ENCODE measurements at places on chromosomes 13 and 19.

- no peak for DNase-seq
Observed at GRCh38 chr13:74569251-74569650, 435.0 kb upstream of the KLF12 start.

- DNase-seq: no peak
Observed at GRCh38 chr13:44373247-44373600, 400 bp upstream of the SERP2 start.

- no peak for DNase-seq
Observed at GRCh38 chr19:18062028-18062427, 24.7 kb downstream of the IL12RB1 start.

- DNase-seq: no peak
Observed at GRCh38 chr13:35266412-35266811, 210.1 kb downstream of the MAB21L1 start.

DNA sequence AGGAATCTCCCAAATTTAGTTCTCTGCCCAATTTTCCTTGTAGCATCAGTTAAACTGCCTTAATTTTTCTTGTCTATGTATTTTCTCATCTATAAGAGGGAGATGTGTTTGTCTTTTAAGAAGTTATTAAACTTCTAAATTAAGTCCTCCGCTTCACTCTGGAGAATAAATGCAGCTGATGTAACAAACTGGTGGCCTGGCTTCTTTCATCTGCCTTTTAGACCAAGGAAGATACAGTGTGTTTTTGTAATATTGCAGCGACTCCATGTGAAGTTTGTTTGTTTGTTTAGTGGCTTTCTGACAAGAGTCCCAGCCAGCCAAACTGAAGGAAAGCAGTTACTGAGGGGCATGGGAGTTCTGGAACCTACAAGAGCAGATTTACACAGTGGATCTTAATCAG lies 56.4 kb downstream of the KLF12 start:
- no peak for DNase-seq

- no peak for DNase-seq
Observed at GRCh38 chr13:37657134-37657533, 58.6 kb upstream of the POSTN start.

- no peak for DNase-seq
Observed at GRCh38 chr13:78133511-78133910, 214.9 kb upstream of the EDNRB start.

GRCh38 chr19:6958791-6959190 lies 62.4 kb downstream of the MBD3L2B start:
- no peak for DNase-seq

DNA sequence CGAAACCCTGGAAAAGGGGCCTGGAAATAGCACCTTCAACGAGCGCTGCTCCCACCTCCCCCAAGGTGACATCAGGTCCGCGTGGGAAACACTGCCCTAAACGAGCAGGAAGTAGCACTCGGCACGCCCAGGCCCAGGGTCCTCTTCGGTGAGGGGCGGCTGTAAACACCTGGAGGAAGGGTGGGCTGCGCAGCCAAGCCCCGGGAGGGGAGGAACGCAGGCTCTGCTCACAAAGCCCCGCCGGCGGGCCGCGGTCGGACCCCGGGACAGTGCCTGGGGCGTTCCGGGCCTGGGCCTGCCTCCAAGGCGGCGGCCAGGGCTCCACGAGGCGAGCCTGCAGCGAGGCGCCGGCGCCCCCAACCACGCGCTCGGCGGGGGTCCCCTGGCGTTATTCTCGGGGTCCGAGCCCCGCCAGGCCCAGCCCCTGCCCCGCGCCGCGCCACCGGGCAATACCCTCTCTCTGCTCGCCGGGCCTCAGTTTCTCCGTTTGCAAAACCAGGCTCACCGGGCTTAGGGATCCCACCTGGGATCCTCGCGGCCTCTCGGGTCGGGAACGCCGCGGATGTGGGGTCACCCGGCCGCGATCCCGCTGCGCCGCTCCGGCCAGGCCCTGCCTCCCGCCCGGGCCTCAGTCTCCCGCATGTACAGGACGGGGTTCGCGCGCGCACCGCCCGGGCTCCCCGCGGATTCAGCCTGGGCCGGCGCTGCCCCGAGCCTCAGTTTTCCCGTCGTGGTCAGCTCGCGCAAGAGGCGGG lies 630 bp downstream of the RNF126 start:
- DNase-seq: no peak

GRCh38 chr13:99386495-99386894 lies 79.3 kb upstream of the GPR183 start:
- no peak for DNase-seq

- no peak for DNase-seq
Observed at GRCh38 chr19:41861846-41862245, 1.8 kb downstream of the RPS19 start.

GRCh38 chr19:18590273-18591272 lies 2.0 kb downstream of the REX1BD start:
- DNase-seq: no peak

GRCh38 chr19:49626226-49626625 lies 13.7 kb downstream of the RRAS start:
- DNase-seq: no peak

DNA sequence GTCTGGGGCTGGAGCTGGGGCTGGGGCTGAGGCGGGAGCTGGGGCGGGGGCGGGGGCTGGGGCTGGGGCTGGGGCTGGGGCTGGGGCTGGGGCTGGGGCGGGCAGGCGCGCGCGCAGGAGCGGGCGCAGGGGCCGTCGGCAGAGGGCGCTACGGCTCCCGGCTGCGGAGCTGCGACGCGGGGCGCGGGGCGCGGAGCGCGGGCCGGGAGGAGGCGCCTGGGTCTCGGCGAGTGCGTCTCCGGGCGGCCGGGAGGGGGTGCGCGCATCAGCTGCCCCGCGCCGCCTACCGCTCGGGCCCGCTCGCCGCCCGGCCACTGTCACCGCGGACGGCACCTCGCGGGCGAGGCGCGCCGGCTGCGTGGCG lies 422 bp upstream of the MTUS2 start:
- DNase-seq: no peak

- DNase-seq: no peak
Observed at GRCh38 chr13:102771298-102772041, 2.1 kb downstream of the TEX30 start.

DNA sequence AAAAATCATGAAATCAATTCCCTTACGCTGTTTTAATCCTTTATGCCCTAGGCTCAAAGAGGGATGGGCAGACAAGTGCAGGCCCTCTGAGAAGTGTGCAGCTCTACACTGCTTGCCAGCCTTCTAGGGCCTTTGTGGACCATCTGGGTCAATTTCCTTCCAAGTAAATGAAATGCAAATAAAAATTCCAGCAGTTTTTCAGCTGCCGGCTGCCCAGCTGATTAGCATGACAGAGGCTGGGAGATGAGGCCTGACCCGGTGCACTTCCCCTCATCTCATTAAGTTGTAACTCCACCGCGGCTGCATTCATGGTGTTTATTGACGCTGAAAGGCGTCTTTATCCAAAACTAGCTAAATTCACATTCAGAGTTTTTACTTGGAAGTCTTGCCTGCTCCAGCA lies 47.5 kb upstream of the GSX1 start:
- no peak for DNase-seq

DNA sequence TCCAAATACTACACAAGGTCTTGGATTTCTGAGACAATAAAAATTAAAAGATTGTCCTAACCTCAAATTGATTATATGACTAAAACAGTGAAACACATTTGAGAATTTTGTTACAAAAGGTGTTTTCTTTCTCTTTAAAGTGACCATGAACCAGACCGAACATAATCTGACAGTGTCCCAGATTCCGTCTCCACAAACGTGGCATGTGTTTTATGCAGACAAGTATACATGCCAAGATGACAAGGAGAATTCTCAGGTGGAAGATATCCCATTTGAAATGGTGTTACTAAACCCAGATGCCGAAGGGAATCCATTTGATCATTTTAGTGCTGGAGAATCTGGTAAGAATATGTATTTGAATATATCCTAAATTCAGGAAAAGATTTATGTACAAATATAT lies 10.4 kb downstream of the GPR180 start:
- DNase-seq: no peak

DNA sequence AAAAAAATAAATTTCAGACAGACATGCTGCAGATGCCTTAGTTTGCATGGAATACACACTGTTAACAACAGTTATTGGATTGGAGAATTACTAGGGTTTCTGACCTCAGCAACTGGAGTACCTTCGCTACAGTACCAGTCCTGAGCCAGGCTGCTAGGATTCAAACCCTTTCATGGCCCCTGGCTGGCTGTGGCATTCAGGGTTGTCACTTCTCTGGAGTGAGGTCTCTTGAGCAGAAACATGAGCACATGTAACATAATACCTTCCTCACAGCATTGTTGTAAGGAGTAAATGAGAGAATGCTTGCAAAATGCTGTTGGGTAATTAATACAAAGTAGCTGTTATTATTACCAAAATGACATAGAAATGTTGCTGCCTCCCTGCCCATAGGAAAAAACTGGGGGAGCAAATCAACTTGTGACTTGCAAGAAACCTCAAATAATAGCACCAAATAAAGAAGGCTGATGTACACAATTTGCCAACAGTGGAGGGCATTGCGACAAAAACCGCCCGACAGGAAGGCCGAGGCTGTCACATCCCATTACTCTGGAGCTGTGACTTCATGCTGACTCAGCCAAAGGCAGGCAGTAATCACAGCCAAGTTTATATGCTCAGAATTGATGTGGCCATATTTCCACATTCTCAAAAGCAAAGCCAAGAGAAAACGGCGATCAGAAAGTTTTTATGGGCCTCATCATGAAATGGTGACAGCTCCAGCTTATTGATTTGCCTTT lies 100.4 kb downstream of the RFC3 start:
- no peak for DNase-seq

GRCh38 chr19:41998246-41999020 lies 4.4 kb upstream of the ATP1A3 start:
- no peak for DNase-seq

DNA sequence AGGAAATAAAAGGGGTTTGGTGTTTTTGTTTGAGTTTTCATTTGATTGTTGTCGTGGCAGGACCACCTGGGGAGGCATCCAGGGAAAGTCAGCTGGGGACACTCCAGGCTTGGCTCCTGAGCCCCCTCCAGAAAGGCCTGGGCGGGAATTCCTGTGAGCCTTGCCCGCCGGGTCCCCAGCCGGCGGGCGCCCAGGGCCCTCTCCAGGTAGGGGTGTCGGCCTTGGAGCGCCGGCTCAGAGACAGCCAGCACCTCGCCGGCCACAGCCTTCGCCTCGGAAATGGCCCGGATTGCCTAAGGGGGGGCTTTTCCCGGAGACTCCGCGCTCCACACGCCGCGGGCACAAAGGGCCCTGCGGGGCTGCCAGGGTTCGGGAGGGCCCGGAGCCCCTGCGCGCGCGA lies 125.0 kb downstream of the TNFRSF19 start:
- no peak for DNase-seq

DNA sequence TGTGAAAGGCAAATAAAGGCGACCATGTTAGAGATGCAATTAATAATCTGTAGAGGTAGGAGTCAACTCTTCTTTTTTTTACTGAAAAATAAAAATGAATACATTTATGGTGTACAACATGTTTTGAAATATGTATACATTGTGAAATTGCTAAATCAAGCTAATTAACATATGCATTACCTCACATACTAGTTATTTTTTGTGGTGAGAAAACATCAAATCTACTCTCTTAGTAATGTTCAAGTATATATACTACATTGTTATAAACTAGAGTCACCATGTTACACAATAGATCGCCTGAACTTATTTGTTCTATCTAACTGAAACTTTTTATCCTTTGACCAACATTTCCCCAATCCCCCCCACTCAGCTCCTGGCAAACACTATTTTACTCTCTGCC lies 143.2 kb downstream of the POU4F1 start:
- DNase-seq: no peak

DNA sequence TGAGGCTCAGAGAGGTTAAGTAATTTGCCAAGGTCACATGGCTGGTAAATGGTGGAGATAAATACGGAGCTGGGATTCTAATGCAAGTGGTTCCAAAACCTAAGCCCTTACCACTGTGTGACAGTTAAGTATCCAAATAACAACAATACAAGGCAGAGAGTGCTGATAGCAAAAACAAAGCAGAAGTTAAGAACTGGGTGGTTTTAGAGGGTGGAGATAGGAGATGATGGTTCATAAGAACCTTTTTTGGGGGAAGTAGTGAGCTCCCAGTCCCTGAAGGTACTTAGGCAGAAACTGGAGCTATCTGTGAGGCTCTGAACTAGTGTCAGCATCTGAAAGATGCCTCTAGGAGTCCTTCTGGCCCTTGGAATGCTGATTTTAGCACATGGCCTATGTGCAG lies 56.2 kb upstream of the UBE2L5 start:
- DNase-seq: no peak

- no peak for DNase-seq
Observed at GRCh38 chr19:16605553-16605994, 22.4 kb downstream of the MED26 start.

Measured in omental fat pad (tissue), 4 donors.